Right atrium auricular region (tissue), 2 donors: ENCODE measurements at places on chromosomes 1 and 21. TPM values are rescaled to one million over a fixed set of nuclear protein-coding genes. Genes with fewer than 3 reads are reported as not detected.

The SPATA45 gene
- total RNA-seq = not detected

The F5 gene
- total RNA-seq = 4.9 TPM

The BARHL2 gene
- total RNA-seq = not detected

The CD48 gene
- 1.2 TPM for total RNA-seq

The BMP8A gene
- 1.4 TPM for total RNA-seq

The RXFP4 gene
- total RNA-seq = not detected

The RBBP4 gene
- total RNA-seq = 65.7 TPM

The COL9A2 gene
- 1.2 TPM for total RNA-seq

The MIXL1 gene
- not detected for total RNA-seq

The MTARC1 gene
- 4.0 TPM for total RNA-seq

The MAP10 gene
- total RNA-seq = 3.2 TPM

The KANK4 gene
- total RNA-seq = 0.12 TPM

The TSPEAR gene
- total RNA-seq = not detected

The PLA2G2C gene
- total RNA-seq = not detected

The CCDC181 gene
- total RNA-seq = 0.37 TPM

The CFAP57 gene
- total RNA-seq = not detected

The HMCN1 gene
- total RNA-seq = 14.8 TPM

The NBPF10 gene
- total RNA-seq = 0.67 TPM

The NTMT2 gene
- total RNA-seq = not detected

The ST6GALNAC3 gene
- total RNA-seq = 6.8 TPM

The PCSK9 gene
- 0.47 TPM for total RNA-seq

The NBL1 gene
- total RNA-seq = 19.5 TPM

The INSRR gene
- total RNA-seq = not detected

The AMIGO1 gene
- 15.1 TPM for total RNA-seq

The SPRR2B gene
- total RNA-seq = not detected

The RGS4 gene
- total RNA-seq = 5.0 TPM

The AK5 gene
- 2.8 TPM for total RNA-seq

The CCDC30 gene
- total RNA-seq = 0.47 TPM

The COL11A1 gene
- not detected for total RNA-seq

The MLLT11 gene
- total RNA-seq = 10.9 TPM

The MIER1 gene
- 18.4 TPM for total RNA-seq

The ADAM30 gene
- total RNA-seq = not detected

The VTCN1 gene
- not detected for total RNA-seq

The KLHL20 gene
- 20.9 TPM for total RNA-seq

The GCSAML gene
- total RNA-seq = not detected

The PTGER3 gene
- 0.52 TPM for total RNA-seq

The SIK1 gene
- 33.5 TPM for total RNA-seq

The GTF2B gene
- total RNA-seq = 19.9 TPM

The RUNX3 gene
- 0.48 TPM for total RNA-seq

The CENPF gene
- 3.3 TPM for total RNA-seq
